ENCODE measurements at places on chromosomes 1 and 21.

DNA sequence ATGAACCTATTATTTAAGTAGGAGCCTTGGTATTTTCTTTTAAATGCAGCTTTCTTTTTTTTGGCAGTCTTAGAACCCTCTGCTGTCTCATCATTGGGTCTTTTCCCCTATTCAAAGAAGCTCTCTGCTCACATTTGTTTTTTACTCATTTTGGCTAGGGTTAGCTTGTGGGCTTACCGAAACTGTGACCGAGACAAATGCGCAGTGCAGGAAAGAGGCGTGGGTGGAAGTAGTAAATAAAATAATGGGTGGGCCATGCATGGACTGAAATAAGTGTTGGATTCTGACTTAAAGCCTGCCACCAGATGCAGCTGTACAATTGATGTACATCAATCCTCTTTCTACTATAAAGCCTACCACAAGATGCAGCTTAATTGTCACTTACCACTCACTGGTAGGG lies 14.7 kb downstream of the XPR1 start:
- DNase-seq = no peak

GRCh38 chr1:61083807-61084440 lies 1.6 kb downstream of the NFIA start:
- no peak for DNase-seq

DNA sequence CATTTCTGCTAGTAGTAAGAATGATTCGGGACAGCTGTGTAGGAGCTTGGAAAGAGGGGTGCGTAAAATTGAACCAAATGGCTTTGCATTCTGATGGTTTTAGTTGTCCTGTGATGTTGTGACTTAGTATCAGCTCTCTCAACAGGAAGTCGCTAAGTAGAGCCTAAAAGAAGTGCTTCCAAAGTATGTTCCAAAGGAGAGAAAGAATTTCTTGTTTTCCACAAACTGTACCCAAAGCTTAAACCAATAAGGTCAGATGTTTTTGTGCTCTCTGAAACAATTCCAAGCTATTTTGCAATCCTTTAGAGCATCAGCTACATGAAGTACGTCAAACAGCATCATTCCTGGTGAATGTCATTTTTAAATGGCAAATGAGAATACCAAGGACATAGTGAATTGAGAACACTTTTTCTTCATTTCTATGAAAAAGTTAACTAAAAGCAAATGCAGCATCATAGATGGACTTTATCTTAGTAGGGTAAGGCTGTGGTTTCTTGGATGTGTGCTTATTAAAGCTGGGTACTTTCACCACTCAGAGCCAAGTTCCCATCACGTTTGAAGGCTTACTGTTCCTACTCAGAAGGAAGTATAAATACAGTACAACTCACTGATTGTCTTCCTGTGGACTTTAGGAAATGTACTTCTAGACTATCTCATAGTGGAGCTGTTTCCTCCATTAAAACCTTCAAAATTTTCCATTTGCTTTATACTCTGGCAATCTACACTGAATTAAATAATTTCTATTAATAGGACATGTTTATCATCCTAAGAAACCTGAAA lies 148.6 kb downstream of the C1orf21 start:
- DNase-seq = no peak

DNA sequence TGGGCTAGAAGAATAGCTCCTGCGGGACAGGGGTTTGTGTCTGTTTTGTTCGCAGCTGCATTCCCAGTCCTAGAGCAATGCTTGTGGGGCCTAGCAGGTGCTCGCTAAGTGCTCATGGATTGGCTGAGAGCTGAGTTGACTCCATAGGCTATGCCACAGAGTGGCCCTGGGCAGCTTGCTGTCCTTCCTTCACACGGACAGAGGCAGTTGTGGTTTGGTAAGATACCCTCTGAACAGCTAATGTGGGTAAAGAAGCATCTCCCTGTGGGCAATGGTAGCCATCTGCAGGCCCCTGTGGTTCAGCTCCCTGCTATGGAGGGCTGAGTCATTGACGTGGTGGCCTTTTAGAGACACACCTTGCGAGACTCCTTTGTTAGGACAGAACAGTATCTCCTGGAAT lies 23.5 kb upstream of the LBR start:
- no peak for DNase-seq

GRCh38 chr21:44702973-44703730 lies 6.2 kb downstream of the KRTAP10-12 start:
- no peak for DNase-seq

- no peak for DNase-seq
Observed at GRCh38 chr1:233614743-233615521, 1.0 kb downstream of the KCNK1 start.

DNA sequence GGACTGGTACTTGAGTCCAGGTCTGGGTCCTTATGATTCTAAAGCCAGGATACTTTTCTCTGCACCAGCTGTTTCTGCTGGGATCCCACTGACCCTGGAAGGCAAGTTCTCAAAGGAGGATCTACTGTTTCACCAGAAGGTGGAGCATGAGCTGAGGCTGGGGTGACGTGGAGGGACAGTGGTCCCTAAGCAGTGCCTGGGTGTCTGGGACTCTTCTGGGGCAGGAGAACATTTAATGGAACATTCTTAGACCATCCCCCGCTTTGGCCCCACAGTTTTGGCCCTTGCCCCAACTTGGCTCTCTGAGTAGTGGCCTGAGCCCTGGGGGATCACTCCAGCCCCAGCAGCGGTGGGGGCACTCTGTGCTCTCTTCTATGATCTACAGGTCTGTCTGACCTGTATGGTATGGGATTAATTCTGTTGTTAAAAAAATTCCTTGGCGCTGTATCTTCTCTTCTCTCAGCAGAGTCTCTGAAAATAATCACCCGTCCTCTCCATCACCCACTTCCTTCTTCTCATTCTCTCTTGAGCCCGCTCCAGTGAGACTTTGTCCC lies 60.3 kb upstream of the CSF3R start:
- no peak for DNase-seq

- no peak for DNase-seq
Observed at GRCh38 chr1:177571076-177571475, 398.8 kb downstream of the SEC16B start.

DNA sequence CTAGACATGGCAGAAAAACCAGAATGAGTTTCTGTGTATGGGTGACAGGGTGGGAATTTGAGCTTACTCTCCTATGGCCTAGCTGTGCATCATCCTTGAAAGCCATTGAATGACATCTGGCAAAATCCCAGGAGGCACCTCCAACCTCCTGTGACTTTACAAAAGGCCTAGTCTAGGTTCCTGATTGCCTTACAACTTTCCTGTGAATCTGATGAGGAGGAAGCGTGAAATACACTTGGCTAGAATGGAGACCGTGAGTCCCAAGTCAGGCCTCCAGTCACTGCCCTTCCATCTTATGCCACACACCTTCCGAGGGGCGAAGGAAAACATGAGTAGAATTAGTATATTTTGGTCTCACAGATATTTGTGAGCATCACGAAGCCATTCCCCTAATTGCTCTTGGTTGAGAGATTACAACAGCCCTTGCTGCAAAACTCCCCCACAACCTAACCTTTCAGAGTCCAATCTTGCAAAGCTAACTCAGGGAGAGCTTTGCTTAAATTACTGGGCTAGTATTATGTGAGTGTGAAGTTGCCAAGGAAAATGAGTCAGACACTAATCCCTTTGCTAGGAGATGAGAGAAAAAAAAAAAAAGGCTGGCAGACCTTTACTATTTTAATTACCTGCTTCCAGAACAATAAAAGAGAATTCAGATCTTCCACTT lies 36.3 kb upstream of the PAXBP1 start:
- no peak for DNase-seq

DNA sequence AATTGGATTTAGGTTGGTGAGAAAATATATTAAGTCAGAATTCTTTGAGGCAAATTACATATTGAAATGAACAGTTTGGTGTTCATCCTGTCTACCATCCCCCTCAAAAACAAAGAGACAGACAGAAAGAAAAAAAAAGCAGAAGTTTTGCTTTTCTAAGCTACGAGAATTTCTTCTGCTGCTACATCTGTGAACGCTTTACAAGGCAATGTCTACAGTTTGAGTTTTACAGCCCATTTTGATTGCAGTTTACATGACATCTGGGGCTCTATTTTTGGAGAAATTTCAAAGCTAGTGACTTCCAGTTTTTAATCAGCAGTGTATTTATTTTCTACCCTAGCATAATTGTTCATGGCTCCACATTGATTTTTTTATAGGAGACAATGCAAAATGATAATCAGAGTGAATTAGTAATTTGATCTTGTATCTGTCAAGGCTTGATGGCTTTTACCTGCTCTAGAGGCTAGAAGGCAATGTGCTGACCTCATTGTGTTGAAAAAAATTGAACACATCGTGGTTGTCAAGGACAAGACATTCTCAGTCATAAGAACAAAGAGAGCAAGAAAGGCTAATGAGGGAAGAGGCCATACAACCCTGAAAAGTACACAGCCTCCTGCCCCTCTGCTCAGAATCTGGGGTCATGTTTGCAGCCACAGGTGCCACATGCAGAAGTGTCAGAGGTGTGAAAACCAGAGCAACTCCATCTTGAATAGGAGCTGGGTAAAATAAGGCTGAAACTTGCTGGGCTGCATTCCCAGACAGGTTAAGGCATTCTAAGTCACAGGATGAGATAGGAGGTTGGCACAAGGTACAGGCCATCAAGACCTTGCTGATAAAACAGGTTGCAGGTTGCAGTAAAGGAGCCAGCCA lies 201.0 kb upstream of the CAMK1G start:
- no peak for DNase-seq

DNA sequence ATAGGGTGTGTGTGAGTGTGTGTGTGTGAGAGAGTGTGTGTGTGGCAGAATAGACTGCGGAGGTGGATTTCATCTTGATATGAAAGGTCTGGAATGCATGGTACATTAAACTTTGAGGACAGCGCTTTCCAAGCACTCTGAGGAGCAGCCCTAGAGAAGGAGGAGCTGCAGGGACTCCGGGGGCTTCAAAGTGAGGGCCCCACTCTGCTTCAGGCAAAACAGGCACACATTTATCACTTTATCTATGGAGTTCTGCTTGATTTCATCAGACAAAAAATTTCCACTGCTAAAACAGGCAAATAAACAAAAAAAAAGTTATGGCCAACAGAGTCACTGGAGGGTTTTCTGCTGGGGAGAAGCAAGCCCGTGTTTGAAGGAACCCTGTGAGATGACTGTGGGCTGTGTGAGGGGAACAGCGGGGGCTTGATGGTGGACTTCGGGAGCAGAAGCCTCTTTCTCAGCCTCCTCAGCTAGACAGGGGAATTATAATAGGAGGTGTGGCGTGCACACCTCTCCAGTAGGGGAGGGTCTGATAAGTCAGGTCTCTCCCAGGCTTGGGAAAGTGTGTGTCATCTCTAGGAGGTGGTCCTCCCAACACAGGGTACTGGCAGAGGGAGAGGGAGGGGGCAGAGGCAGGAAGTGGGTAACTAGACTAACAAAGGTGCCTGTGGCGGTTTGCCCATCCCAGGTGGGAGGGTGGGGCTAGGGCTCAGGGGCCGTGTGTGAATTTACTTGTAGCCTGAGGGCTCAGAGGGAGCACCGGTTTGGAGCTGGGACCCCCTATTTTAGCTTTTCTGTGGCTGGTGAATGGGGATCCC lies 18.3 kb upstream of the HDAC1 start:
- peak; percentile 74 for DNase-seq

GRCh38 chr1:43435146-43436145 lies 18.3 kb downstream of the HYI start:
- DNase-seq = no peak

DNA sequence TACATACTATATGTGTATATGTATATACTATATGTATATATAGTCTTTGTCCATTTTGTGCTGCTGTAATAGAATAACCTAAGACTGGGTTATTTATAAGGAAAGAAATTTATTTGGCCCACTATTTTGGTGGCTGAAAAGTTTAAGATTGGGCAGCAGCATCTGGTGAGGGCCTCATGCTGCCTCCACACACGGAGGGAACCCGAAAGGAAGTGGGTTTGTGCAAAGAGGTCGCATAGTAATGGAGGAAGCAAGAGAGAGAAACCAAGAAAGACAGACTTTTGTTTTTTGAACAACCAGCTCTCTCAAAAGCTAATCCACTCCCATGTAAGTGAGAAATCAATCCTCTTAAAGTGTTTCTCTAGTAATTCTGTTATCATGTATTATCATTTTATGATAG lies 1147.3 kb downstream of the NCAM2 start:
- DNase-seq = no peak

- no peak for DNase-seq
Observed at GRCh38 chr1:109767637-109768334, 4.1 kb upstream of the EPS8L3 start.

DNA sequence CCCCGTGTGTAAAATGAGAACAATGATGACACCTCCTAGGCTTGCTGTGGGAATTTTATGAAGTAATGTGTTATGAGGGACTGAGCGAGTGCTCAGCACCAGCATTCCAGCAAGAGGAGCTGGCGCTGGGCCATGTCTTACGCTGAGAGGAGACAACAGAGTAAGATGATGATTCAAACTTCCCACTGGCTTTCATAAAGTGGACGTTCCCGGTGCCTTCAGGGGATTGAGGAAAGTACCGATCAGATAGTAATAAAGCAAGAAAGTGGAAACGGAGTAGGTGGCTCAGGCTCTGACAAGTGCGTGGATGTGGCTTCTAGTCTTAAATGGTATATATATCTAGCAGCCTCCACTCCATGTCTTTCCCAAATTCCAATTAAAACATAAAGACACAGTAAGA lies 23.8 kb downstream of the EPHA10 start:
- DNase-seq = no peak

- no peak for DNase-seq
Observed at GRCh38 chr1:178498896-178499675, 2.3 kb upstream of the CLEC20A start.

DNA sequence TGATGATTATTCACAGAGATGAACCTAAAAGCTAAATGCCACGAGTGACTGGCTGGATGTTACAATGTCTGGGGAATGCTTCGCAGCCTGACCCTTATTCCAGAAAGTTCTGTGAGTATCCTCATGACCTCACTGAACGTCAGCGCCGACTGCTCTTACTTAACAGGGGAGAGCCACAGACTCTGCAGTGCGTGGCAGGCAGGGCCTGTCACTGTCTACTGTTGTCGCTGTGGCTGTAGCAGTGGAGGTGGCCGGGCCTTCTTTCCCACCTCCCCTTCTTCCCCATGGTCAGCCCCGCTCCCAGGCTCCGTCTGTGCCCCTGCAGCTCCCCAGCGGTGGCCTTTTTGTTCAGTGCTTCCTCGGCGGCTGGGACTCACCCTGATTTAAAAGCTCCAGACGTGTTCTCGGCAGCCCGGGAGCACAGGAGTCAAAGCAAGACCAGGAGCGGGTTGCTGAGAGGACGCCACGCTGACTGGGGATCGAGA lies 52.2 kb upstream of the TARBP1 start:
- no peak for DNase-seq

GRCh38 chr1:6183520-6183989 lies 3.4 kb upstream of the CHD5 start:
- DNase-seq = no peak

GRCh38 chr1:244353551-244354091 lies 98.1 kb downstream of the ADSS2 start:
- no peak for DNase-seq

DNA sequence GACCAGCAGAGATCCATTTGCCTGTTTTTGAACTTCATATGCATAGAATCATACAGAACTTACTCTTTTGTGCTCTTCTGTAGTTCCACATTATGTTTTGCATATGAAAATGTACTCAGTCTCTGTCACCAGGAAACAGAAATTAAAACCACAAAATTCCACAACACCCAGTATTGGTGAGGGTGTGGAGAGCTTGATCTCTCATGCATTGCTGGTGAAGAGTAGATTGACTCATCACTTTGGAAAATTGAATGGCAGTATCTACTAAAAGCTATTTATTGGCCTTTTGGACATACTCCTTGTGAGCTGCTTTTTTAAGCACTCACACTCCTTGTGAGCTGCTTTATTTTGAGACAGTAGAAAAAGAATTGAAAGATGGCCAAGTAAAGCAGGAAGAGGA lies 43.3 kb downstream of the VTCN1 start:
- DNase-seq = no peak

Measured in activated T-cell treated with anti-CD3 and anti-CD28 coated beads for 48 hours (primary cell).